Thoracic aorta (tissue), 2 donors: ENCODE measurements at places on chromosomes 7 and 10.

DNA sequence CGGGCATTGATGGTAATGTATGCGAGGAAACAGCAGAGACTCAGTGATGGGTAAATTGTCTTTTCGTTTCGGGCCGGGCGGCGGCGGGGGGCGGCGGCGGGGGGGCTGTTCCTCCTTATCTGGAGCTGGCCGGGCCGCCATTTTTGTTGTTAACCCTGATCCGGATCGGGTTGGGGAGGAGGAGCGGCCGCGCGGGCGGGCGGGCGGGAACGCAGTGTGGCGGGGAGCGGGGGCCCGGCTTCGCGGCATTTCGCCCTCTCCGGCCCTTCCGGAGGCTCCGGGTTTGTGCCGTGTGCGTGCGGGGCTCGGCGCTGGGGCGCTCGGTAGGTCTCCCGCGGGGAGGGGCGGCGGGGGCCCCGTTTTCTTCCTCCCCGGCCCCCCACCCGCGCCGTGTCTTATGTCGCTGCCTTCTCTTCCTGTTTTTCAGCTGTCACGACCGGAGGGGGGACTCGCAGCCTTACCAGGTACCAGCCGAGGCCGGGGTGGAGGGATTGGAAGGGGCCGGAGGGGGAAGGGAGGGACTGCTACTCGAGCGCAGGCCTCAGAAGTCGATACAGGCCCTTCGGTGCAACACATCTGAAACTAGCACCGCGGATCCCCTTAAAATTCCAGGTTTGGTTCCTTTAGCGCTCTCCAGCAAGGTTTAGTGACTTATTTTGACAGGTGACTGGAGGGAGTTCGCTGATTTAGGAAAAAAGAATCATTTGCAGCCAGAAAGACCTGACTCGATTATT, 820 bp downstream of the WAC start:
- peak; percentile 48 for DNase-seq

DNA sequence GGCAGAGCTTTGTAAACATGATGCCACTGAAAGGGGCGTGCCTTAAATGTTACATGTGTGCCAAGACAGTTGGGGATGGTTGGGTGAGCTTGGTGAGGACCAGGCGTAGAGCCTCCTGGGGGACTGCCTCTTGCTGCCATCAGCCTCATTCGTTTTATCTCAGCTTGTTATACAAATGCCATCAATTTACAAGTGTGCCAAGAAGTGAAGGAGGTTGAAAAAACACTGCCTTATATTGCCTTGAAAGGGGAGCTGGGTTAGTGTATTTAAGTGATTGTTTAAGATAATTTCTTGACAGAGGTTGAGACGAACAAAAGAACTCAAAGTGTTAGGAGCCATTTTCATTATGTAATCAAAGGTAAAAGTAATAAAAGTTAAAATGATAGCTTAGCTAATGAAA, 354.7 kb downstream of the PHTF2 start:
- DNase-seq, result no peak

DNA sequence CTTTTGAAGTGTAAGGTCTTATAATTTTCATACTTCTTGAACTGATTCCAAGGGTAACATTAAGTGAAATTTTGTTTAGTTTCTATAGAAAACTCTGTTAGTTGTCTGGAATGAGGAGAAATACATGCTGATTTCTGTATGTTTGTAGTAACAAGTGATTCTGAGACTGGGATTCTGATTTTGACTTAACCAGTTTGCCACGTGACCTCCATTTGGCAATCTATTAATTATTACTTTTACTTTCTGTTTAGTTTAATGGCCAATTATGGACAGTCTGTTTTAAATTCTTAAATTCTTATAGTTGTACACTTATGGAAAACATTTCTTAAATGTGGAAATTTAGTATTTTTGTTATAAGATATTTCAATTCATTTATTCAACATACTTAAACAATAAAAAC, 163.1 kb downstream of the ADK start:
- DNase-seq, result no peak

DNA sequence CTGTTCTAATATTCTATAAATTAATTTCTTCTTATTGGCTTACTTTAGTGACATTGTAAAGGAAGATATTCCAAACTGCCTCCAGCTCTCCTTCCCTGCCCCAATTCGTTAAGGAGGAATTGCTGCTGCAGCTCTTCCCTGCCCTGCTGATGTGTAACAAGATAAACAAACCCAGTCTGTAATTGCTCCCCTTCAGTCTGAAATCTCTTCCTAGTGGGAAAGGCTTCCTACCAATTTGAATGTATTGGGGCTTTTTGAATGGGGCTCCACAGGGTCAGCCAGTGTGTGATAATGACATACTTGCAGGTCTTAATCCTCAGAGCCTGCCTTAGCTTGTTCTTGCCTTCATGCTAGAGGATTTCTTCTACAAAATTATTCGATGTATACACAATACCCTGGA, 849.9 kb upstream of the GHITM start:
- no peak for DNase-seq

- DNase-seq, result no peak
Observed at GRCh38 chr10:88781206-88781605, 21.3 kb upstream of the LIPM start.

DNA sequence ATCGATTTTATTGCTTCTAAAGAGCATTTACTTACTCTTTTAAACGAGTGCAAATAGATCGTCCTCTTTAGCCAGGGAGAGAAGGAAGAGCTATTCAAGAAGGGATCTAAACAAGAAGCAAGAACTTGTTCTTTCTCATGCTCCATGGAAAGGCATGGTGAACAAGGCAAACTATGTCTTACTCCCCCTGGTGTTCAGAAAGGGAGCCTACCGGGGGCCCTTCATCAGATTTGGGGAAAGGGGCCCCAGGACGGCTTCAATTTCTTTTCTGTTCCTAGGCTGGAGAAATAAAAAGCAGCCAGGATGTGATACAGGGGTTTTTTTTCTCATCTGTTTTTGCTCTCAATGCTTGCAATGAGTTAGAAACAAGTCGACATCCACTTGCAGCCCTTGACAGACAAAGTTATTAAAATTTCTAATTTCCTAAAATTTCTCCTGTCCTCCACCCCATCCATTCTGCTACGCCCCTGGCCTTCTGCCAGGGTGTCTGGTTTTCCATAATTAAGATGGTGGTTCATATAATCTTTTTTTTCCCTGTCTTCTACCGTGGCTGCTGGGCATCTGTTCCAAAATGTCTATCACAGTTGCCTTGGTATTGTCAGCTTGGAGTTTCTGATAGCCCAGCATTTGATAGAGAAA, 214.4 kb downstream of the CREB5 start:
- no peak for DNase-seq

- no peak for DNase-seq
Observed at GRCh38 chr7:48140001-48140681, 31.1 kb upstream of the ABCA13 start.

DNA sequence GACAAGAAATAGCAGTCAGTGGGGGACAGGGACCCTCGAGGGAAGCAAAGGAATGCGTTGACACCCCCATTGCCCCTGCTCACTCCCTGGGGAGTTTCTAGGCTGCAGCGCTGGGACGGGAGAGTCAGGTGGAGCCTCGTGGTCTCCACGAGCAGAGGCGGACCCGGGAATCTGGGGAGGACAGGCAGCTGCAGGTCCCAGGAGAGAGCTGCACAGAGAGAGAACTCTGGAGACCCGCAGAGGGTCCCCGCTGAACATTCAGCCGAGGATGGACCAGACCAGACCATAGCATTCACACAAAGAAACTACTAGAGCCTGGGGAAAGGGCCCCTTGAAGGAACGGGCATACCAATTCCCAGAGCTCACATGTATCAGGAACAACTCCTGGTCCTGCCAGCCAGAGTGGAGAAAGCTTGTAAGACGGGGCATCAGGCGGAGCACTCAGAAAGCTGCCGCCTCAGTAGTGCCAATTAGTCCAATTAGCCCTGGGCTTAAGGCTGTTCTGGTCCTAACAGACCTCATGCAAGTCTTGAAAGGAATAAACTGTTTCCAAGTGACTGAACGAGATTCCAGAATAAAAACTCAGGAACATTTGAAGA, 966.7 kb upstream of the ZNF722 start:
- DNase-seq, result no peak
